ENCODE measurements at places on chromosomes 7 and 10.

GRCh38 chr10:23479798-23480473 lies 41.1 kb downstream of the OTUD1 start:
- no peak for DNase-seq
- H3K27ac ChIP-seq: no peak overlapping the region
- no peak overlapping the region for H3K4me3 ChIP-seq
- H3K36me3 ChIP-seq: no peaks in the 10 kb centered on the region
- H3K4me1 ChIP-seq: no peaks in the 10 kb centered on the region

GRCh38 chr7:153675131-153675530 lies 377.1 kb upstream of the DPP6 start:
- H3K36me3 ChIP-seq: no peaks in the 10 kb centered on the region
- H3K27ac ChIP-seq: no peak overlapping the region
- no peaks in the 10 kb centered on the region for H3K27me3 ChIP-seq
- no peaks in the 10 kb centered on the region for H3K4me1 ChIP-seq

DNA sequence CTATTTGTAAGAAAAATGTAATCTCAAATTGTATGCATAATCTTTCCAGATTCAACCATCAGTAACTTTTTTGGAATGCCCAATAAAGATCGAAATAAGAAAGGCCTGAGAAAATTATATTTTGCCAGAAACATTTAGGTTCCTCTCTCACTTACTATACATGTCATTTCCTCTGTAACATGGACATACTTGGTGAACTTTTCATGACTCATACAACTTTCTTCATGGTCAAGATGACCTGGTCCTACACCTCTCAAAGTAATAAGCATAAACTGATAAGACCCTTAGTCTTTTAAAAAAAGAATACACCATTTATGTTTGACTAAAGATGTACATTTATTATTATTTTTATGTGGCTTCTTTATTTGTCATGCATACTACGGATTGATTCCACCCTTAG lies 125.3 kb downstream of the REEP3 start:
- H3K27ac ChIP-seq: no peak overlapping the region
- H3K36me3 ChIP-seq: no peaks in the 10 kb centered on the region
- H3K27me3 ChIP-seq: no peaks in the 10 kb centered on the region
- no peak overlapping the region for H3K4me3 ChIP-seq
- no peak for DNase-seq
- peaks cover 5% of the 10 kb centered on the region for H3K4me1 ChIP-seq

DNA sequence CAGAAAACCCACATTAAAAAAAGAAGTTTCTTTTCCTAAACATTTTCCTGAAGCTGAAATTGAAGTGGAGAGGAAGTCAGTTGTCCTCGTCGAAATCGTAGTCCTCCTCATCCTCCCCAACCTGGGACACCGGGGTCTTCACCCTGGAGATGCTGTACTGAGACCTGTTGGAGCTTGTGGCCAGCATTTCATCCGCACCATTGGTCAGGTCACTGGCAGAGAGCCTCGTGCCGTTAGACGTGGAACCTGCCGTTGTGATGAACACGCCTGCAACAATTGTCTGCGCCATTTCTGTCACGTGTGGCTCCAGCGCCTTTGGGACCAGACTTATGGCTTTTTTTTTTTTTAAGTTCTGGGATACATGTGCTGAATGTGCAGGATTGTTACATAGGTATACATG lies 23.8 kb downstream of the CD36 start:
- DNase-seq: no peak
- H3K27ac ChIP-seq: no peak overlapping the region

- no peak overlapping the region for H3K27ac ChIP-seq
- H3K4me1 ChIP-seq: no peaks in the 10 kb centered on the region
- H3K36me3 ChIP-seq: no peaks in the 10 kb centered on the region
- no peaks in the 10 kb centered on the region for H3K27me3 ChIP-seq
Measured at GRCh38 chr7:15580604-15581351, 19.0 kb upstream of the AGMO start.

- DNase-seq: no peak
- no peaks in the 10 kb centered on the region for H3K36me3 ChIP-seq
- H3K27me3 ChIP-seq: no peaks in the 10 kb centered on the region
- H3K4me1 ChIP-seq: no peaks in the 10 kb centered on the region
Measured at GRCh38 chr10:113151190-113151666, 201.2 kb downstream of the TCF7L2 start.

DNA sequence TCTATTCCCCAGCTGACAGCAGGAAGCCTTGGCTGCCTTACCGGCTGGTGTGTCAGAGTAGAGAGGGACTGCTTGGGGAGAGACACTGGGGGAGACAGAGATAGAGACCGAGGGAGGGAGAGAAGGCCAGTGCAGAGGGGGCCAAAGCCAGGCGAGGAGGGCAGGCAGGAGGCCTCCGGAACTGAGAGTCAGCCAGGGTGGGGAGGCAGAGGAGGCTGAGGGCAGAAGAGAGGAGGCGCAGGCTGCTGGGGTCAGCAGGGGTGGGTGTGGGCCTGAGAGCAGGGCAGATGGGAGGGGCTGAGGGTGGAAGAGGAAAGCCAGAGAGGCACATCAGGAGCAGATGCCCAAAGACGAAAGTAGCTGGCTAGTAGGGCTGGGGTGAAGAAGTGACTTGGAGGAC lies 57.2 kb upstream of the PAX2 start:
- H3K27me3 ChIP-seq: peaks cover 61% of the 10 kb centered on the region
- H3K4me1 ChIP-seq: no peaks in the 10 kb centered on the region
- no peak overlapping the region for H3K27ac ChIP-seq
- no peak for DNase-seq
- no peak overlapping the region for H3K4me3 ChIP-seq
